ENCODE measurements at places on chromosomes 5 and 9. TPM values are rescaled to one million over a fixed set of nuclear protein-coding genes. Genes with fewer than 3 reads are reported as not detected.

- peaks cover 11% of the 10 kb centered on the region for H3K4me1 ChIP-seq
- no peaks in the 10 kb centered on the region for H3K36me3 ChIP-seq
- H3K27me3 ChIP-seq, result peaks cover 56% of the 10 kb centered on the region
- H3K4me3 ChIP-seq, result no peak overlapping the region
Observed at GRCh38 chr9:22084336-22085035, 75.4 kb upstream of the CDKN2B start.

DNA sequence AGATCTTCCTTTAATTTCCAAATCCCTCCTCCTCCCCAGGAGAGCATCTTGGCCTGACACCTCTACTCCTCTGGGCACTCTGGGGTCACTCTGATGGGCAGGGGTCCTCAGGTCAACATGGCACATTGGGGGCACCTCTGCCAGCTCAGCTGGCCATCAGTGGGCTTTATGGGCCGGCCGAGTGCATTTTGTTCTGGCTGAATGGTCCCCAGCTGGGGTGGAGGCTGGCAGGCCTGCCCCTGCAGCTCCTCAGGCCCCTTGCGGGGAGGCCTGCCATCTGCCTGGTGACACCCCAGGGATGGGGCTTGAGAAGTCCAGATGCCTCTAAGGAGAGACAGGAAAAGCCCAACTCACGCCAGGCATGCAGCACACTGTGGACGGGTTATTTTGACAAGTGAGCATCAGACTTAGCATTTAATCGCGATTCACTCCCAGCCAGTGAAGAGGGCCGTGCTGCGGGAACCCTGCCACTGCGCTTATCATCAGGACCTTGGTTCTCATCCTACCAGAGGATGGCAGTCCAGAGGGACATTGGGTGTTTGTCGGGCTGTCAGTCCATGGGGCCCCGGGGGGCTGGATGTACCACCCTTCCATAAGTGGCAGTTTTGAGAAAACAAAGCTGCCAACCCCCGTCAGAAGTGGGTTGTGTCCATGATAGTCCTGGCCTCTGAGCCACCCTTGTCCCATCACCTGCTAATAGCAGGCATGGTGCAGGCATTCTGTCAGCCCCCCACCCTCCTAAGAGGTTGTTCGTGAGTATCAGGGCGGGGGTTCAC, 21.7 kb downstream of the PHF2 start:
- H3K36me3 ChIP-seq, result peaks cover 2% of the 10 kb centered on the region
- peaks cover 55% of the 10 kb centered on the region for H3K4me1 ChIP-seq
- no peaks in the 10 kb centered on the region for H3K27me3 ChIP-seq
- no peak overlapping the region for H3K4me3 ChIP-seq

- no peaks in the 10 kb centered on the region for H3K36me3 ChIP-seq
- no peaks in the 10 kb centered on the region for H3K4me1 ChIP-seq
- peaks cover 2% of the 10 kb centered on the region for H3K27me3 ChIP-seq
- DNase-seq, result no peak
Observed at GRCh38 chr9:135413461-135413860, 66.1 kb upstream of the PPP1R26 start.

DNA sequence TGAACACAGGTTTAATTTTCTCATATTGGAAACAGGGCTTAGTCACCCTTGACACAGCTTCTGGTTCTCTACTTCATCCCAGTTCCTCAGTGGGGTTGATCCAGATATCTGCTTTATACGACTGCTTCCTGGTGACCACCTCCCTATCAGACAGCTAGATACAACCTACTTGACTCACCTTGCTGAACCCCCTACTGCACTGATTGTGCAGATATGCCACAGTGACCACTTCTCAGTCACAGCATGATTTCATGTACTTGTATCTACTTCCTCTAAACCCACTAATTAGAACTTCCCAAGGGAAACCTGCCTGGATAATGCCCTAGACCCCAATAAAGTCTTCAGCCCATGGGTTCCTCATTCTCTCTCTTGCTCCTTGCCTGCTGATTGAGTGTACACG, 18.4 kb upstream of the RFK start:
- no peak for DNase-seq
- peaks cover 8% of the 10 kb centered on the region for H3K36me3 ChIP-seq
- no peak overlapping the region for H3K4me3 ChIP-seq
- peaks cover 10% of the 10 kb centered on the region for H3K4me1 ChIP-seq
- peaks cover 3% of the 10 kb centered on the region for H3K27me3 ChIP-seq

DNA sequence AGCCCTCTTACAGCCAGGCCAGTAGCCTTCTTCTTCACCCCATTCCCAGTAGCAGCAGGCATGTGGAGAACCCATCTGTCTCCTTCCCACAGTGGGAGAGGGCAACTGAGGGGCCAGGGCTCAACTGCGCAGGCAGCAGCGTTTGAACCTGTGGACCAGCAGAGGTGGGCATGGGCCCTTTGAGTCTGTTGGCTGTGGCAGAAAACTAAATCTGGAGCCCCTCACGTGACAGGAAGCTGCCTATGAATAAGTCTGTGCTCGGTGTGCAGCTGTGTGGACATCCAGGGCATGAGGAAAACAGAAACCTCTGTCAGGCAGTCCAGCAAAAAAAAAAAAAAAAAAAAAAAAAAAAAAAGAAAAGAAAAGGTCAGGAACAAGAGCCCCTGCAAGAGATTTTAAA, 189.2 kb upstream of the NR3C1 start:
- no peaks in the 10 kb centered on the region for H3K36me3 ChIP-seq
- H3K27me3 ChIP-seq, result no peaks in the 10 kb centered on the region
- no peak overlapping the region for H3K4me3 ChIP-seq
- peaks cover 40% of the 10 kb centered on the region for H3K4me1 ChIP-seq
- H3K27ac ChIP-seq, result no peak overlapping the region

IFNA1 gene
- total RNA-seq, result not detected

ANKDD1B gene
- not detected for total RNA-seq

PCDHB8 gene
- total RNA-seq, result not detected

TLX3 gene
- total RNA-seq, result not detected

PCSK1 gene
- total RNA-seq, result not detected

UBE2D2 gene
- total RNA-seq, result 262 TPM

ADCY2 gene
- total RNA-seq, result not detected

KIF4B gene
- 0.05 TPM for total RNA-seq

Data from activated CD4-positive, alpha-beta T cell treated with anti-CD3 and anti-CD28 coated beads for 36 hours (primary cell).